ENCODE measurements at places on chromosomes 6 and 20.

- no peak overlapping the region for H3K4me3 ChIP-seq
- peak overlapping the region; percentile 96 for H3K27ac ChIP-seq
- peaks cover 62% of the 10 kb centered on the region for H3K36me3 ChIP-seq
- no peaks in the 10 kb centered on the region for H3K27me3 ChIP-seq
- H3K4me1 ChIP-seq, result peaks cover 57% of the 10 kb centered on the region
Observed at GRCh38 chr20:48759631-48760245, 68.1 kb downstream of the PREX1 start.

DNA sequence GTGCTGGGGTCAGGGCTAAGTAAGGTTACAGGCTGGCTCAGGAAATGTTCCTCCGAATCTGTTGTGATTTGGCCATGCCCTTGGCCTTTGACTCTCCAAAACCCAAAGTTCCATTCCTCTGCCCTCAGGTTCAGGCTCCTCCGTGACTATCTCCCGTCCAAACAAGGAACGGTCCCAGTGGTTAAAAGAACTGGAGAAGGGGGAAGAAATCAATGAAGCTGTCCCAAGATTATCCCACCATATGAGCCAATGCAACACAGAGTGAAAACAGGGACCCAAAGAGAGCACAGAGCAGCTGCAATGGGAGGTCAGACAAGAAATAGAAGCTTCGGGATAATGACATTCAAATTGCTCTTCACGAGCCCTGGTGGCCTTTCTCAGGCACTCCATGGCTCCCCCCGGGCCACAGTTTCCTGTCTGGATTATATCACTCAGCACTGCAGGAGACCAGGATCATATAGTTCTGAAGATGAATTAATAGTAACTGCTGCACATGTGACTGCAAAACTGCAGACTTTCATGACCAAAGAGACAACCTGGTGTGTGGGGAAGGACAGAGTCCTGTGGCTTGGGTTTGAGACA, 211.3 kb downstream of the ZNF217 start:
- no peaks in the 10 kb centered on the region for H3K4me1 ChIP-seq
- H3K36me3 ChIP-seq, result no peaks in the 10 kb centered on the region
- no peak overlapping the region for H3K4me3 ChIP-seq
- H3K27me3 ChIP-seq, result no peaks in the 10 kb centered on the region

- no peak for DNase-seq
- no peak overlapping the region for H3K4me3 ChIP-seq
- H3K27ac ChIP-seq, result peak overlapping the region; percentile 73
- no peaks in the 10 kb centered on the region for H3K27me3 ChIP-seq
Observed at GRCh38 chr6:42013134-42013516, 37.2 kb upstream of the TAF8 start.

GRCh38 chr20:41141153-41141815, 3.9 kb downstream of the PLCG1 start:
- no peak for DNase-seq
- peak overlapping the region; percentile 88 for H3K4me3 ChIP-seq
- H3K27me3 ChIP-seq, result no peaks in the 10 kb centered on the region

- H3K36me3 ChIP-seq, result no peaks in the 10 kb centered on the region
- no peak overlapping the region for H3K27ac ChIP-seq
- H3K4me1 ChIP-seq, result peaks cover 42% of the 10 kb centered on the region
- no peak for DNase-seq
- H3K4me3 ChIP-seq, result no peak overlapping the region
Observed at GRCh38 chr6:137723273-137724017, 143.6 kb upstream of the TNFAIP3 start.

- H3K4me3 ChIP-seq, result peak overlapping the region; percentile 85
- H3K4me1 ChIP-seq, result peaks cover 62% of the 10 kb centered on the region
- H3K27ac ChIP-seq, result peak overlapping the region; percentile 88
- H3K27me3 ChIP-seq, result no peaks in the 10 kb centered on the region
- peaks cover 18% of the 10 kb centered on the region for H3K36me3 ChIP-seq
Observed at GRCh38 chr6:25035174-25035511, 99.4 kb upstream of the RIPOR2 start.

- no peaks in the 10 kb centered on the region for H3K36me3 ChIP-seq
- no peak for DNase-seq
- H3K4me1 ChIP-seq, result peaks cover 9% of the 10 kb centered on the region
- no peak overlapping the region for H3K27ac ChIP-seq
Observed at GRCh38 chr20:17541996-17542395, 10.8 kb upstream of the BFSP1 start.

DNA sequence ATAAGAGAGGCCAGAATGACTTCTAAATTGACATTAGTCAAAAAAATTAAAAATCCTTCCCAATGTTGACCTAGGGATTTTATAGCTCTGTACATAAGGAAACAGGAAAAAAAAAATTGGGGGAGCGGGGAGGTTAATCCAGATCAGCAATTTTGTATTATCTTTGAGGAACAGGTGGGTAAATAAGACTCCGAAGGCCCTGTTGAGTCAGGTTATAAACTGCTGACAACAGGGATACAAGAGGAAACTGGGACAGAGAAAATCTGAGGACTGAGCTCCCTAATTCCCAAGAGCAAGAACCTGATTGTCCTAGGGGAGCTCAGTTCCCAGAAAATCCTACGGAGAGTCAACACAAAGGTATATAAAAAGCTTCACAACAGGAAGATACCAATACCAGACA, 26.8 kb upstream of the CRIP3 start:
- peaks cover 17% of the 10 kb centered on the region for H3K4me1 ChIP-seq
- DNase-seq, result no peak
- peaks cover 10% of the 10 kb centered on the region for H3K36me3 ChIP-seq
- no peak overlapping the region for H3K4me3 ChIP-seq
- no peak overlapping the region for H3K27ac ChIP-seq

DNA sequence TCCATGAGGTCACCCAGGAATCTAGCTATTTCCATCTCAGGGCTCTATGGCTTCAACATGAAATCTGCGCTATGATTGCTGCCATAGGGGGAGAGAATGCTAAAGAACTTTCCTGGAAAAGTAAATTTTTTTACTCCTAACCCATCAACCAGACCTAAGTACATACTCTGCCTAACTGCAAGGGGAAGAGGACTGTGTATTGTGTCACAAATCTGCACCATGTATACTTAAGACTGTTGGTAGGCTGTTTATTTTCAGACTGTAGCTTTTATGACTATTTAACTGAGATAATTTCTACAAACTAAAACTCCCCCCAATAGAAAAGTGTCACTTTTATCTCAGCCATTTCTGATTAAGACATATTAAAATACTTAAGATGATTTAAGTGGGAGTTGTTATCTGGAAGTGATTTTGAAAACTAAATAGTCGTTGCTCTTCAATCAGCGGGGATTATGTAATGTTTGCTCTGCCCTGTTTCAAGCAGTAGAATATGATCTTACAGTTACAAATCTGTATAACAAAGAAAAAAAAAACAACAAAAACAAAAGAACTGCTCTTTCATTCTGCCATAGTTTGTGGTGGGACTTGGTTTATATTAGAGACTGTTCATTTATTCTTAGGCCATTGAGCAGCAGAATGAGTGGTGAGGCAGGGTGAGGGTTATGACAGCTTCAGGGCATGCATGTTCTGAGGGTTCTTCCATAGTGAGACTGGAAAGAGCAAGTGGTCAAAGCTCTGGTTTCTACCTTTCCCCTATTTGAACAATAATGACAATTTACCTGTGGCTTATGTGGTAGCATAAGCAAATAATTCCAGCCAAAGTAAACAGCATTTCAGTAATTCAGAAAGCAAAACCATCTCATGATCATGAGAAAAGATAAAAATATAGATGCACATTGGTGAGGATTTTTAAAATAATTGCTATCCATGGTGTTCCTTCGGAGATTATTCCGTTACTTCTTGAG, 126.3 kb upstream of the CEP162 start:
- H3K27me3 ChIP-seq, result no peaks in the 10 kb centered on the region
- H3K4me3 ChIP-seq, result no peak overlapping the region
- no peak overlapping the region for H3K27ac ChIP-seq
- DNase-seq, result no peak
- H3K4me1 ChIP-seq, result no peaks in the 10 kb centered on the region
- no peaks in the 10 kb centered on the region for H3K36me3 ChIP-seq

DNA sequence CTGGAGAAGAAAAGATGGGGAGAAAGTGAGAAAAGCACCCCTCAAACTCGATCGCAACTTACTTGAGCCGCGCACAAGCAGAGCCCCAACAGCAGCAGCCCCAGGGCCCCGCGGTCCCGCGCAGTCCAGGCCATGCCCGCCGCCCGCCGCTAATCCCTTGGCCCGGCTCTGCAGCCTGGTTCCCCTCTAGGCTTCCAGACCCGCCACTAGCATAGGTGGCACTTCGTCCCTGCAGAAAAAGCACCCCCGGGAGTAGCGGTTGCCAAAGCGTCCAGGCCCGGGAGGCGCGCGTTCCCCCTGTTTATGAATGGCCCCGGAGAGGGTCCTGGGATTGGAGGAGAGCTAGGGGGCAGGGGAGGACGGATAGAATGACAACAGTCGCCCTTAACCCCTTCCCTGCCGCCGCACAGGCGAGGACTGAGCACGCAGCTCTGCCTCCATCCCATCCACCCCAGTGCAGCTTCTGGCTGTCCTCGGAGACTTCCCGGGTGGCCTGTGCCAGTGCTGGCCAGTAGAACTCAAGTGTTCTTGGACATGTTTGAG, 19.9 kb downstream of the COL9A1 start:
- no peak overlapping the region for H3K4me3 ChIP-seq
- no peak for DNase-seq
- H3K27me3 ChIP-seq, result peaks cover 28% of the 10 kb centered on the region
- H3K4me1 ChIP-seq, result no peaks in the 10 kb centered on the region

GRCh38 chr20:24535941-24536730, 66.7 kb downstream of the SYNDIG1 start:
- H3K27me3 ChIP-seq, result peaks cover 1% of the 10 kb centered on the region
- no peak for DNase-seq

DNA sequence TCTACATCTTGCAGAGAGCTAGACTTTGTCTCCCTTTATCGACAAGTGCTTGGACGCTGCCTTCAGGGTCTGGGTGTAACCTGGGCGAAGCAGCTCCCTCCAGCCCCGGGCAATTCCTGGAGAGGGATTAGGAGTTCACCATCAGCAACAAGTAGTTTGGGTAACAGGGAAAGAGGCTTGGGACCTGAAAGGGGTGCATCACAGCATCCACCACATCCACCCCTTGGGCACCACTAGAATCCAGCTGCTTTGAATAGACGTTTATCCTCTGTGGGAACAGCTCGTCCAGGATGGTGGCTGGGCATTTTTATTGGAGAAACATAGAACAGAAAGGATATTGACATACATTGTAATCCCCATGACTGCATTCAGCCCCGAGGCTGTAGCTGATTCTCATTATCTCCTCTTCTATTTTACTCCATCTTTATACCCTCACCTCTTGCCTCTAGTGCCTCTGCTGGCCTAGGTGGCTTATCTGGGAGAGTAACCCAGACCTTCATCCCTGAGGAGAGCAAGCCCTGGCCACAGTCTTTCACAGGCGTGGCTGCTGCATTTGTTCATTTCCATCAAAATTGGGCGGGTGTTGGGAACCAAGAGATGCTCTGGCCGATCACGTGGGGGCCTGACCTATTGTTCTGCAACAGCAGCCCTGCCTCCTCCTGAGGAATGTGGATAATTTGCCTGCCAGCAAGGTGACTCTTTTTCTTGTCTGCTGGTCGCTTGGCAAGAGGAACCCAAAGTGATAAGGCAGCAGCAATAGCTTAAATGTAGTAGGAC, 109.2 kb upstream of the RALGAPA2 start:
- peaks cover 14% of the 10 kb centered on the region for H3K27me3 ChIP-seq
- H3K4me1 ChIP-seq, result no peaks in the 10 kb centered on the region
- no peak overlapping the region for H3K4me3 ChIP-seq
- H3K27ac ChIP-seq, result no peak overlapping the region
- no peaks in the 10 kb centered on the region for H3K36me3 ChIP-seq
- DNase-seq, result no peak

GRCh38 chr20:49691818-49692568, 21.7 kb downstream of the B4GALT5 start:
- H3K4me1 ChIP-seq, result peaks cover 47% of the 10 kb centered on the region
- H3K36me3 ChIP-seq, result peaks cover 9% of the 10 kb centered on the region
- no peaks in the 10 kb centered on the region for H3K27me3 ChIP-seq
- H3K4me3 ChIP-seq, result no peak overlapping the region

DNA sequence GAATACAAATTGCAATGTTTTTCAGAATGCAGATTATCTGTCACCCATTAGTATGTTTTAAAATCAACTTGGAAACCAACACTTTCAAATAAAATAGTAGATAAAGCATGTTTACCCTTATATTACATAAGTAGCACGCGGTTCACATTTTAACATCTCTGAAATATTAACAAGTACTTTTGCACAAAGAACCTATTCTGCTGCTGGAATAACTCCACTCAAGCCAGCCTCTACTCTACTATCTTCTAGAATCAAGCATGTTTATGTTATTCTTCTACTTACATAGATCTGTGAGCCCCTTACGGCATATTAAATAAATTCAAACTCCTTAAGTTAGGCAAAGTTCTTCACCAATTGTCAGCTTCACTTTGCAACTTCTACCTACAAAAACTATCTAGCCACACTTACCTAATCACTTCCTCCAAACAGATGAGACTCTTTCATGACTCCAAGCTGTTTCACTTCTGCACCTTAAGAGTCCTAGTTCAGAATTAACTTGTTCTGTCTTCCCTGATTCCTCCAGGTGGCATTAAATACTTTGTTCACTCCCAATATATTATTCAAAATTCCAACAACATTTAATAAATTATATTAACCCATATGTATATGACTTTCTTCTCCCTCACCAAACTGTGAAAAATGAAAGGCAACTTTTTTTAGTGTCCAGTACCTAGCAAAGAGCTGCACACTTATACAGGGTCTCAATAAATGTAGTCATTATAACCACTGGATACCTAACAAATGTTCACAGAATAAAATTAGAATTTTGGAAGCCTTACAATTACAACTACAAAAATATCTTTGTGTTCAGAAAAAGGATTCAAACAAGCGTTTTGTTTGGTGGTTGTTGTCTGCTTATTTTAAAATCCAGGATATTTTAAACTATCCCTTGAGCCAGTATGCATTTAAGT, 12.1 kb downstream of the CEP85L start:
- H3K27ac ChIP-seq, result no peak overlapping the region
- H3K36me3 ChIP-seq, result peaks cover 22% of the 10 kb centered on the region
- no peak for DNase-seq
- peaks cover 38% of the 10 kb centered on the region for H3K4me1 ChIP-seq
- no peak overlapping the region for H3K4me3 ChIP-seq

DNA sequence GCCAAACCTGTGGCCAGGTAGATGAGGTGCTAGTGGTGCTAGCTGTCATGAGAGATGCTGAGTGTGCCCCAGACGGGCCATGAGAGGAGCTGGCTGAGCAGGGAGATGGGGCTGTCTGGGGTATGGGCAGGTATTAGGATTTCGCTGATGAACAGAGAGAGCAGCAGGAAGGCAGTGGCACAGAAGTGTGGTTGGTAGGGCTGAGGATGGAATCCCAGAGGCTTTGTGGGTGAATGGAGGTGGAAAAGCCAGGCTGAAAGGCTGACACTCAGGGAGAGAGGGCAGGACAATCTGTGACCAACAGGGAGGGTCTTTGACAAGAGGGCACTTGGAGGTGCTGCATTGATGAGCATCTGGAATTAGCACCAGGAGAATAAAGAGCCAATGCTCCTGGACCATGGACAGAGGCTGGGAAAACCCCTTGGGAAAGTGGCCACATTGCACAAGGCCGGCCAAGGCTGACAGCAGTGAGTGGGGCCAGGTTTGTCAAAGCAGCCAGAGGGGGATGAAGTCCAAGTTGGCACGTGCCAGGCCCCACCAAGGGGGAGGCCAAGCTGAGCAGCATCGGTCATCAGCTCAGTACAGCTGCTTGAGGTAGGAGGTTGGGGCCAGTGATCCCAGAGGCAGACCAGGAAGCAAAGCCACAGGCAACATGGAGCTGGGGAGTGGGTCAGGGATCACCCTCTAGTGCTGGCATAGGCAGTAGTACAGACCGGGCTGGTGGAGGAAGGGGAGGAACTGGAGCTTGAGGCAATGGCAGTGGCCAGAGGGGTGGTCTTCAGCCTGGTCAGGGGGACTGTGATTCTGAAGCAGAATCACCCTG, 19.7 kb upstream of the SGK2 start:
- no peak overlapping the region for H3K4me3 ChIP-seq
- H3K27ac ChIP-seq, result no peak overlapping the region
- H3K4me1 ChIP-seq, result peaks cover 2% of the 10 kb centered on the region
- DNase-seq, result no peak
- no peaks in the 10 kb centered on the region for H3K27me3 ChIP-seq

Measured in activated T-helper 2 cell treated with anti-CD3 and anti-CD28 coated beads, Interferon-gamma antibody, Interleukin-2, Interleukin-4, amounts not matched to agents 10 μg/mL and 5 μg/mL and 100 μg/mL, durations not matched to agents 14 hours and 24 hours and 36 hours (primary cell).